Uterus (tissue), 4 donors: ENCODE measurements at places on chromosomes 7 and 10. TPM values are rescaled to one million over a fixed set of nuclear protein-coding genes. Genes with fewer than 3 reads are reported as not detected.

DNA sequence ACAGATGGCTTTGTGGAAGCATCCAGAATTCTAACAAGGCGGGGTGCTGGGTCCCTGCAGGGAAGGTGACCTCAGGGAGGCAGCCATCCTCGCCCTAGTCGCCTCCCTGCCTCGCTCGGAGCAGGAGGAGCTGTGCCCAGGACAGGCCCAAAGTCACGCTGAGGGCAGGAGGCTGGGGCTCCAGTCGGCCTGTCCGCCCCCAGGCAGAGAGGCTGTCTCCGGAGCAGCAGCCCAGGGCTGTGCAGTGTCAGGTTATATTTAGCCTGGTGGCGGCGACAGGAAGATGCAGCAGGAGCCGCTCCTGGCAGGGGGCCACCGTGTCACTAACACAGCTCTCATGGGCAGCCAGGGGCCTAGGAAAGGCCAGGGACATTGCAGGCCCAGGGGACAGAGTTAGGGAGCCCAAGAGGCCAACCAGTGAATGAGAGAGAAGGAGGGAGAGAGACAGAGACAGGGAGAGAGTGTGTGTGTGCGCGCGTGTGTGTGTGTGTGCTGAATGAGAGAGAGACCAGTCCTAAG is 13.5 kb downstream of the KCNH2 start:
- H3K4me1 ChIP-seq = peaks cover 8% of the 10 kb centered on the region
- H3K4me3 ChIP-seq = no peak overlapping the region
- H3K27ac ChIP-seq = no peak overlapping the region

- H3K4me3 ChIP-seq = no peak overlapping the region
- no peak for DNase-seq
- H3K27me3 ChIP-seq = no peaks in the 10 kb centered on the region
- H3K4me1 ChIP-seq = no peaks in the 10 kb centered on the region
These were observed 2.6 kb upstream of the NPSR1 start for GRCh38 chr7:34655384-34655783.

DNA sequence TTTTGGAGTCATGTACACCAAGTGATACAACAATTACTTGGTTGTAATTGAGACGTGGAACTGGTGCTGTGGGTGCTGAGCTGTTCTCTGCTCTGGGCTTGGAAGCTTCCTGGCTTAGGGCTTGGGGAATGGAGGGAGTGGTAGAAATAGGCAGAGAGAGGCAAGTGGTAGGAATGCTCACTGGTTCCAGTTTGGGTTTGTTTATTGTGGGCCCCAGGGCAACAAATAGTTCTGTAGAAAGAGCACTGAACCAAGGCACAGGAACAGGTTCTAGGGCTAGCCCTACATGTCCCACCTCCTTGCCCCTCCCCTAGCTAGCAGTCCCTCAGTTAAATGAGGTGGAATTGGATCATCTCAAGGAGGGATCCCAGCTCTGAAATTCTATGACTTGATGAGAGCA is 166.7 kb upstream of the HPS1 start:
- H3K27ac ChIP-seq = no peak overlapping the region
- no peaks in the 10 kb centered on the region for H3K27me3 ChIP-seq
- no peak for DNase-seq
- H3K4me1 ChIP-seq = no peaks in the 10 kb centered on the region
- no peaks in the 10 kb centered on the region for H3K36me3 ChIP-seq

DNA sequence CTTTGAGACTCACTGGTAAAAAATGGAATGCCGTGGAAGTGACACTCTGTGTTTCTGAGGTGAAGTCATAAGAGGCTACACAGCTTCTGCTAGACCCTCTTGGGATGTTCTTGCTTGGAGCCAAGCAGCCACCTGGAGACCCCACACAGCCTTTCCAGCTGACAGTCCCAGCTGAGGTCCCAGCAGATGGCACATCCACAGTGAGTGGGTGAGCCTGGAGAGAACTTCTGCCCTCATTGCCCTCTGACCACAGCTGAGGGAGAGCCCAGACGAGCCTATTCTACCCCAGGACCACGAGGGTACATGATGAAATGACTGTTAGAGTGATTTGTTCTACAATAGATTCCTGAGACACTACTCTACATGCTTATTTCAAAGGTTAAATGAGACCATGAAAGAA is 44.3 kb downstream of the CXCL12 start:
- no peaks in the 10 kb centered on the region for H3K4me1 ChIP-seq
- no peak overlapping the region for H3K27ac ChIP-seq
- DNase-seq = no peak

Gene OR2A42
- total RNA-seq = not detected
